ENCODE measurements at places on chromosomes 11 and 22. TPM values are rescaled to one million over a fixed set of nuclear protein-coding genes. Genes with fewer than 3 reads are reported as not detected.

The ALDH3B2 gene
- not detected for total RNA-seq

The OR51I1 gene
- total RNA-seq, result not detected

The TAF6L gene
- 11.0 TPM for total RNA-seq

The OR10A2 gene
- not detected for total RNA-seq

The CEND1 gene
- not detected for total RNA-seq

- no peak for DNase-seq
These were observed 15.7 kb downstream of the NAP1L4 start for GRCh38 chr11:2976294-2977063.

DNA sequence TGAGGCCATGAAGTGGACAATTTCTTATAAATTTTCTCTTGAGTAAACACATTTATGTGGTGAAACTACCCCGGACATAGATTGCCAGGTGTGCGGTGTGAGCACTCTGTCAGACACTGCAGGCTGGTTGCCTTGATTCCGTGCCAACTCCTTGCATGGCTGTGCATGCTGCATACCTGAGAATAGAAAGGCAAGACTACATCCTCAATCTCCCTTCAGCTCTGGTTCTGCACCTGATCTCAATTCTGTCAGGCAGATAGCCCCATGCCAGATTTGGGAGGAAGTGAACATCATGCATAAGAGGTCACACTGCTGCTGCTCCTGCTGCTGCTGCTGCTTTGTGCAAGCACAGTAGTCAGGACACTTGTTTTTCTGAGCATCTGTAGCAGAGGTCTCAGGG, 42.5 kb upstream of the DEUP1 start:
- peak; percentile 13 for DNase-seq

GRCh38 chr11:95248666-95249467, 17.9 kb upstream of the SESN3 start:
- no peak for DNase-seq

DNA sequence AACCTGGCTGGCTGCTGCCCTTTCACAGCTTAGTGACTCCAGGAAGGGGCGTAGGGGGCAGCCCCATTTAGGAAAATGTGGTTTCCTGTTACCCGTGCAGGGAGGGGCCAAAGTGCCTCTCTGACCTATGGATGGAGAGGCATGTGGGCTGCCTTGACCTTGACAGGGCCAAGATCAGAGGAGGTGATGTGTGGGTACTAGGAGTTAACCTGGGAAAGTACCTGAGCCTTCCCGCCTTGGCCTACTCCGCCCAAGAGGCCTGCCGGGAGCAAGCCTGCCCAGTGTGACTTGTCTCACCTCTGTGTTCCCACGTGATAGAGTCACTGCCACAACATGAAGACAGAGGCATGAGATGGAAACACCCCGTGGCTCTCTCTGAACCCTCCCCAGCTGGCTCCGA, 33.4 kb downstream of the GRAMD4 start:
- no peak for DNase-seq

- DNase-seq, result peak; percentile 67
These were observed 1.0 kb downstream of the RTN3 start for GRCh38 chr11:63682066-63683021.

- DNase-seq, result no peak
These were observed 40.4 kb upstream of the GRIK4 start for GRCh38 chr11:120471131-120471530.
